M059J (cell line): ENCODE measurements at places on chromosomes 1 and 21.

- DNase-seq: no peak
These were observed 151.2 kb downstream of the DHRS3 start for GRCh38 chr1:12466816-12467215.

DNA sequence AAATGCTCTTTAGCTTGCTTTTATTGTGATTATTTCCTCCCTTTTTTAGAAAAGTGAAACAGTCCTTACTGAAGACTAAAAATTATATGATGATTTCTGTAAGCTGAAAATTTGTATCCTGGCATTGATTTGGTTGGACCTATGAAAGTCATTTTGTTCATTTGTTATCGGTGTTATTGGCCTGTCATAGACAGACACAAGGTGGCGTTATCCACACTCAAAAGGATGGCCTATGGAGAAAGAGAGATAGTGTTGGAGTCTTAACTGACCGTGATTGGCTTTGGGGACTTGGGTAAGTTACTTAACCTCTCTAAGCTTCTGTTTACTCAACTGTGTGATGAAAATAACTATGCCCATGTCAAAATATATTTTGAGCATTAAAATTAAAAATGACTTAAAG is 203.6 kb upstream of the CHODL start:
- DNase-seq: peak; percentile 3

DNA sequence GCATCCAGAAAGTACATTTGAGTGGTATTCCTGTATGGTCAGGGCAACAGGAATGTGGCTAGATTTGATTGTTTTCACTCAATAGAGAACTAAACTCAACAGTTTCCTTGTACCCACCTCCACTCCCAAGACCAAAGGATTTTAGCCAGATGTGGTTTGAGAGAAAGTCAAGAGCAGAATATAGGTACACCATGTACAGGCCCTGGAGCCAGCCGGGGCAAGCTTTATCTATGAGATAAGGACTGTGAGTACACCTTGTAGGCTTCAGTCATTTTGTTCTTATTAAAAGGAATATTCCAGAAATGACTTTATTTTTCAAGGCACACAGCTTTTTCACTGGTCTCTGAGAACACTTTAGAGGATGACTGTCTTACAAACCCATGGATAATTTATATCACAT is 192.4 kb upstream of the JUN start:
- no peak for DNase-seq

DNA sequence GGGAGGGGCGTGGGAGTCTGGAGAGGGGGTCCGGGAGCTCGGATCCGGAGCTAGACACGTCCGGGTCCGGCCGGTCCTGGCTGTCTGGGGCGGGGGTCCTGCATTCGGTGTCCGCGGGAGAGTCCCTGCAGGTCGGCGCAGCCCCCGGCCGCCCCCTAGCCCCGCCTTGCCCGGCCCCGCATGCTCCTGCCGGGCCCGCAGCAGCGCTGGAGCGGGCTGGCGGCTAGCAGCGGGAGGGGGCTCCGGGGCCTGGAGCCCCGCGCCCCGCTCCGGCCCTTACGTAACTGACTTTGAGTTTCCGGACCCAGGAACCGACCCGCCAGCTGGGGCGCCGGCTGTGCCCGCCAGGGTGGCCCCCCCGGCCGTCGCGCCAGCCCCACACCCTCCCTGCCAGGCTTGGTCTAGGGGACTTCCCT is 26.9 kb upstream of the EPB41 start:
- DNase-seq: no peak

GRCh38 chr1:2304921-2305681 is 77.0 kb downstream of the SKI start:
- no peak for DNase-seq

DNA sequence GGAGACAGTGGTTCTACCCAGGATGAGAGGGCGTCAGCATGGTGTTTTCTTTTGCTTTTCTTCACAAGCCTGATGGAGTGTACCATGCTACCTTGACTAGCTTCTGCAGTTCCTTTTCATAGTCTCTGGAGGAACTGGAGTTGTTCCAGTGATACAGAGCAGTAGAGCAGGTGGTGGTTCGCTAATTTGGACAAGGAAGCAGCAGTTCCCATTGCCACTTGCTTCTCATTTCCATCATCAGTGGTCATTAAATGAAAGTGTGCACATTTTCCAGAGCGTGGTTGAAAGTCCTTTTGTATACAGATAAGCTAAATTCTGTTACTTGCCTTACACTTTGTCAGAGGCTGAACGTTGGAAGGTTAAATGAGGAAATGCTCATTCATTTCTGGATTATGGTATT is 182.3 kb downstream of the C1orf21 start:
- no peak for DNase-seq

GRCh38 chr1:165949335-165950130 is 122.1 kb downstream of the UCK2 start:
- DNase-seq: peak; percentile 15
